NCI-H2081 treated with DMSO at 0.1 percent for 48 hours (cell line): ENCODE measurements at places on chromosomes 2 and 18.

DNA sequence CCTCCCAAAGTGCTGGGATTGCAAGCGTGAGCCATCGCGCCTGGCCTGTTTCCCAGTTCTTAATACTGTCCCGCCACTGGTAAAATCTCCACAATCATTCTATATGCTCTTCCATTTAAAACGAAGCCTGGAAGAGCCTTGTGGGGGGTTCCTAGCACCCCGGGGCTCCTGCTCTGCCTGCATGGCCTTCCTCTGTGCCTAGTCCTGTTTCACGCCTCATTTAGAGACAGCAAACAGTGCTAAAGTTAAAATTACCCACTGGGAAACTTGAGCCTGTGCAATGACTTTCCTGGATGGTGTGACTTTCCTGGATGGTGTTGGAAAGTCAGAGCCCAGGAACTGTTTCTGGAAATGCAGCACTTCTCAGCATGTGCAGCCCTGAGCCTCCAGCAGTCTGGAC, 55.0 kb downstream of the INPP5D start:
- no peak for DNase-seq

DNA sequence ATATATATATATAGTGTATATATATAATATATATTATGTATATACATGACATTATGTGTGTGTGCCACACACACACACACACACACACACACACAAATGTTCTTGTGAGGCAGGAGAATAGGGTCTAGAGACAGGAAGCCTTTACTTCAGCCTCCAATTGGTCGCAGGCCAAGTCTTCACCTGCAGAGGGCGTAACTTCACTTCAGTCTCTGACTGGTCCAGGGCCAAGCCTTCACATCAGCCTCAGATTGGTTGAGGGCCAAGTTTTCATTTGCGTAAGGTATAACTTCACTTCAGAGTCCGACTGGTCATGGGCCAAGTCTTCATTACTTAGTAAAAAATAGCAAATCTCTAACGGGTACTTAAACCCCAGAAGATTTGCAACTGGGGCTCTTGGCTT, 13.2 kb upstream of the SS18 start:
- DNase-seq = no peak

DNA sequence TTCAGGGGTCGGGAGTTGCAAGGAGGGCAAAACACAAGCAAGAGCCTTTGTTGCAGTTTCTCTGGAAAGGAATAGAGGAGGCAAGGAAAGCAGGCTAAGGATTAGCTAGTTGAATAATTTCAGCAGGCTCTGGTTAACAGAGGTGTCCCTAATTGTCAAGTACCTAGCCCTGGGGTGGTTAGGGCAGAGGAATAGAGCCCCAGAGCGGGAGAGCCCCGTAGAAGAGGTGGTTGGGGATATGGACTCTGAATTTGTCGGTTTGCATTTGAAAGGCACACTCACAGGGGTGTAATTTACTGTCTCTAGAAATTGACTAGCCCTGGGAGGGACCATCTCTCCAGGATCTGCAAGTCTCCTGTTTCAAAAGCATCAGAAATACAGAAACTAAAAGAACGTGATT, 1030.2 kb downstream of the TMEM182 start:
- no peak for DNase-seq

DNA sequence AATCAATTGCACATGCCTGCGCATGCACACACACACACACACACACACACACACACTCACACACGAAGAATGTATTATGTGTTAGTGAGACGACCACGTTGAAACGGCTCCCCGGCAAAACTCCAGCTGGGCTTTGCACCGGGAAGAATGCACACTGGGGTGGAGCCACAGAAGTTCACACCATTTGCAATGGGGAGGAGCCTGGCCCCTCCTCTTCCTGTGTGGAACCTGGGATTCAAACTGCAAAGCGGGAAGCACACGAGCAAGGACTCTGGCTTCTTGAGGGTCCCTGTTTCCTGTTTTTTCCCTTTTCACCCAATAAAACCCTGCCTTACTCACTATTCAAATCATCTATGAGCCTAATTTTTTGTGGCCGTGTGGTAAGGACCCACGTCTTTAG, 304.0 kb upstream of the TMEFF2 start:
- DNase-seq = no peak

DNA sequence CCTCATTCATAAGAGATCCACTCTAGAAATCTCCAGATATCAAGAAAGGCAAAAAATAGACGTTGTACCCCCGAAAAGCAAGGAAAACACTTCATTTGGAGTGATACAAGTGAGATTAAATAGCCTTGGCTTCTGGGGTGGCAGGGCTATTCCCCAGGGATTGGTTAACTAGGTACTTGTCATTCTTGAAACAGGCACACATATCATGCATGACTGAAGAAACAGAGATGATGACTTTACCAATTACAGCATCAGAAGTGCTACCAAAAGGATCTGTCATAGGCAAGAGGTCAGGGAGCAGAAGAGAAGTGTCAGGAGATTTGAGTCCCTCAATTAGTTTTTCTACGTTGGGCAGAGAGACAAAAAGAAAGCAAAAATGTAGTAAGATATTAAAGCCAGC, 45.2 kb upstream of the NFU1 start:
- DNase-seq = no peak
